ENCODE measurements at places on chromosomes 1 and 21. TPM values are rescaled to one million over a fixed set of nuclear protein-coding genes. Genes with fewer than 3 reads are reported as not detected.

GRCh38 chr1:101131239-101131843 is 105.5 kb upstream of the S1PR1 start:
- DNase-seq = no peak

DNA sequence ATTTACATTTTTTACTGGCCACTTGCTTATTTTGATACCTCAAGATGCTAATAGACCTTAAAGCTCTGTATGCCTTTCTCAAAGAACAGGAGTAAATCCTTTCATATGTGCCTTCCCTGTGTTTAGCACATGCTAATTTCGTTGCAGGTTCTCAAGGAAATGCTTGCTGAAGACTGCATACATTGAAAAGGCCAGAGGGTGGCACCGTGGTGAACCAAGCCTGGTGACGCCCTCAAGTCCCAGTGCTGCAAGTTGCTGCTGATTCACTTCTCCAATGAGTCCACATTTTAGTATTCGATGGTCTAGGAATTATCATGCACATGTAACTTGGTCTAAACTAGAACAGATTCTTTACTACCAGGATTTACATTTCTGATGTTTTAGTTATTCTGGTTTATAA is 94.1 kb downstream of the CLDN17 start:
- no peak for DNase-seq

DNA sequence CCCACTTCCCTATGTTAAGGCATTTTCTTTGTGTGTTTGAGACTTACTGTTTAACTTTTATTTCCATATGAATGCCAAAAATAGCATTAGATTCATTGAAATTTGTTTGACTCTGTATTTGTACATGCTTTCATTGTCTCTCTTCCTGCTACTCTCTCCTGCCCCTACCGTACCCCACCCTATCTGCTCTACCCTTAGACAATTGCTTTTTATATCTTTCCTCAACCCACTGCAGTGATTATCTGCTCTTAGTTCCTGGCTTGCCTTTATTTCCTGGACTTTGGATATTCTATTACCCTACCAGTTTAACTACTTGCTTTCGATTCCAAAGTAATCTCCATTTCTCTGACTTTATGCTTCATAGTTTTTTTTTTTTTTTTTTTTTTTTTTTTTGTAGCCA is 10.5 kb downstream of the RAVER2 start:
- DNase-seq = no peak

DNA sequence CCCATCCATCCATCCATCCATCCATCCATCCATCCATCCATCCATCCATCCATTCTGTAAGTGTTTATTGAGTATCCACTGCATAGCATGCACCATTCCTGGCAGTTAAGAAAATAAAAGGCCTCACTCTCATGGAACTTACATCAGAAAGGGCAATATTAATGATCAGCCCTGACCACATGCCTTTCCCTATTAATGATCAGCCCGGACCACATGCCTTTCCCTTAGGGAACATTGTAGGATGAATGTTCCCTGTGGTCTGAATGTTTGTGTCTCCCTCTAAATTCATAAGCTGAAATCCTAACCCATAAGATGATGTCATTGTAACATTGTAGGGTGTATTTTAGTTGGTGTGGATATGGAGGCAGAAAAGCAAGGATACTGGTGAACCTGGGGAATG is 365.8 kb downstream of the KIF26B start:
- DNase-seq = no peak

DNA sequence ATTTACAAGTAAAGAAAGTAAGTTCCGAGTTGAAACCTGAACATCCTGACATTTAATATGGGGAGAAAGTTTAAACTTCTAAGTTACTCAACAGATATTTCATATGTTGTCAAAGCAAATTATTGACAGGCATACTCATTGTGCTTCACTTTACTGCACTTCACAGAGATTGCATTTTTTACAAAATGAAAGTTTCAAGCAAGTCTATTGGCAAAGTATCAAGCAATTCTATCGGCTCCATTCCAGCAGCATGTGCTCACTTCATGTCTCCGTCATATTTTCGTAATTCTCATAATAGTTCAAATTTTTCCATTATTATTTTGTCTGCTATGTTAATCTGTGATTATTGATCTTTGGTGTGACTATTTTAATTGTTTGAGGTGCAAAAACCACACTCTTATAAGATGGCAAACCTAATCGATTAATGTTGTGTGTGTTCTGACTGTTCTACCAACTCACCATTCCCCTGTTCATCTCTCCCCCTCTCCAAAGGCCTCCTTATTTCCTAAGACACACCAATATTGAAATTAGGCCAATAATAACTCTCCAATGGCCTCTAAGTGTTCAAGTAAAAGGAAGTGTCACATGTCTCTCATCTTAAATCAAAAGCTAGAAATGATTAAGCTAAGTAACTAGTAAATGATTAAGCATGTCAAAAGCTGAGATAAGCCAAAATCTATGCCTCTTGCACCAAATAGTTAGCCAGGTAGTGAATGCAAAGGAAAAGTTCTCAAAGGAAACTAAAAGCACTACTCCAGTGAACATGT is 68.2 kb upstream of the BCL9 start:
- no peak for DNase-seq

DNA sequence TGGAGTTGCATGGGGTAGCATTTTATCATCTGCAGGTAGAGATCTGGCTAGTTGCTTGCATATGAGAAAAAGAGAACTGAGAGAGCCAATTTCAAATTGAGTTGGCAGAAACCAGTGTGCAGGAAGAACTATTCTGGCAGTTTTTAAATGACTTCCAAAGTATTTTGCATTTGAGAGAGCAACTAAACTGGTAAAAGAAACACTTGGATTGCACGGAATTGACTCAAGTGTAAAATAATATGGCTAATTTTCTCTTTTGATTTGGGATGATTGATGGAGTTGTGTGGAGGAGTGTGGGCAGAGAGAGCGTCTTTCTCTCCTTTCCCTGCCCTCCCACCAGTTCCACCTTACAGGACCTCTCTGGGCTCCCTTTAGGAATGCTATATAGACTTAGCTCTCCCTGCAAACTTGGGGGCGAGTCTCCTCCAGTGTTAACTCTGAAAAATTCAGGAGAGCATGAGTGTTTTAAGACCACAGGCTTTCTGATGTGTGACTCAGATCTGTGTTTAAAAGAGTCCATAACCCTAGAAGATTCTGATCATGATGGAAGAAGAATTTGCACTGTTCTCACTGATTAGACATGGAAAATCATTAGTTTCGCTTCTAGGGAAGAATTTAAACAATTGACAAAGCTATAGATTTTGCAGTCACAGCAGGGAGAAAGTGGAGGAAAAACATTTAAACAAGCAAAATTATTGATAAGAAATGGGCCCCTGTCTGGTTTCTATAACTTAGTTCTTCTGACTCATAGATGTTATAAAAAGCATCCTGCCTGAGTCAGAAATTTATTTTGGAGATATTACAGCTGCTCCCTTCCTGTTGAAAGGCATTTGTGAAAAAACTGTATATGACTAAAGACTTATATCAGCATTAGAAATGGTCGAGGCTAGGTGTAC is 24.9 kb upstream of the CTBS start:
- no peak for DNase-seq

GRCh38 chr1:7250597-7251453 is 465.6 kb downstream of the CAMTA1 start:
- DNase-seq = peak; percentile 24

GRCh38 chr1:54970901-54971300 is 9.5 kb upstream of the TMEM61 start:
- DNase-seq = no peak

DNA sequence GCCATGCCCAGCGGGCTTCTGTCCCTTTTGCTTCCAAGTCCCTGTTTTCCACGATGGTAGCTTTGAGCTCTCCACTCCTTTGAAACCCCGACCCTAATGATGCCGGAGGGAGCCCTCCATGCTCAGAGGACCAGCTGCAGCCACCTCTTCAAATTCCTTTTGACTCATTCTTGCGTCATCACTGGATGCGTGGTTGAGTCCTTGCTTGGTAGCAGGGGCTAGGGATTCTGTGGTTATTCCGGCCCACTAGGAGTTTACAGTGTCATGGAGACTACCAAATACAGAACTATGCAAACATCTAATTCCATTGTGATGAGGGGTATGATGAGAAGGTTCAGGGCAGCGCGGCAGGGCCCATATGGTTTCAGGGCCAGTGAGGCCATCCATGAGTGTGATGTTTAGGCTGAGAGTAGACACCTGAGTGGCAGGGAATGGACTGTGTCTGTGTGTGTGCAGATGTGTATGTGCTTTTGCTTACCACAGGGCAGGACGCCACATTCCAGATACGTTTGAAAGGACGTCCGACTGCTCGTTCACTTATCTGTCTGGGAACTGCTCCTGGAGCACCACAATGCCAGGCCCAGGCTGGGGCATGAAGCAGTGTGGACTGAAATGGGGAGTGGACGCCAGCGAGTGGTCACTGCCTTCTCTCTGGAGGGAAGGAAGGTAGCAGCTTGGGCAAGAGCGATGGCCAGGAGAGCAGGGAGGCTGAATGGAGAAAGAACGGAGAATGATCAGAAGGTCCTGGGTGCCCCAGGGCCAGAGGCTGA is 30.4 kb upstream of the ZBTB21 start:
- peak; percentile 46 for DNase-seq

- no peak for DNase-seq
These were observed 107.2 kb downstream of the C1orf21 start for GRCh38 chr1:184493987-184494388.

DNA sequence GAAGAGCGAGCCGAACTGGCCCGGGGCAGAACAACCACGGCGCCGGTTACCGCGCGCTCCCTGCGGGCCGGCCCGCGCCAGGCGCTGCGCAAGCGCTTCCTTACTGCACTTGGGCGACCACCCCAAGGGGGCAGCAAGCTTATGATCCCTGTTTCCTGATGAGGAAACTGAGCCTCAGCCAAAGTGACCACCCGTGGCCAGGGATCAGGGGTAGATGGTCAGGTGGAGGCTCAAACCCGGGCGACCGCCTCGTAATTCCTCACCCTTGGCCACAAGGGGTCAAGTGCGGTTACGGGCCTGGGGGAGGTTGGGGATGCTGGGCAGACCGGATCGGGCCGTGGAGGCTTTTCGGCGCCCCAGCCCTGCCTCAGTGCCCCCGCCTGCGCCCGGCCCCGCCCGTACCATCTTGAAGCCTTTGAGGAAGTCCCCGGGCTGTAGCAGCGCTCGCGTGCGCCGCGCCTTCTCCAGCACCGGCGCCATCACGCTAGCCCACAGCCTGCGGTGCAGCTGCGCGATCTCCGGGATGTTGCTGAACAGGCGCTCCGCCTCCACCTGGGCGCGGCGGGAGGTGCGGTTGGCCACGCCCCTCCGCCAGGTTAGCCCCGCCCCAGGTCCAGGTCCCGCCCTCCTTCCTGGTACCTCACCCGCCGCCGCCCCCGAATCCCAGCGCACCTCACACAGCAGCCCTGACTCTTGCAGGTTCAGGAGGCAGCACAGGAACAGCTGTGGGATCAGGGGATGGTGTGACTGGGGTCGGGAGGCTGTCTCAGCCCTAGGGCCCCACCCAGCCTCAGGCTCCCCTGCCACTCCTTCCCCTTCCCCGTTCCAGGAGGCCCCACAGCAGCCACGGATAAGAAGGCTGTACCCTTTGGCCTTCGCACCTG is 5.4 kb upstream of the TNFRSF25 start:
- DNase-seq = no peak

- DNase-seq = no peak
These were observed 6.3 kb downstream of the KIF17 start for GRCh38 chr1:20711285-20712214.

GRCh38 chr1:227921461-227922185 is 26.1 kb downstream of the WNT9A start:
- no peak for DNase-seq

GRCh38 chr1:39877231-39877778 is 6.0 kb downstream of the TRIT1 start:
- no peak for DNase-seq

- DNase-seq = no peak
These were observed 1285.8 kb upstream of the NCAM2 start for GRCh38 chr21:19712441-19712840.

DNA sequence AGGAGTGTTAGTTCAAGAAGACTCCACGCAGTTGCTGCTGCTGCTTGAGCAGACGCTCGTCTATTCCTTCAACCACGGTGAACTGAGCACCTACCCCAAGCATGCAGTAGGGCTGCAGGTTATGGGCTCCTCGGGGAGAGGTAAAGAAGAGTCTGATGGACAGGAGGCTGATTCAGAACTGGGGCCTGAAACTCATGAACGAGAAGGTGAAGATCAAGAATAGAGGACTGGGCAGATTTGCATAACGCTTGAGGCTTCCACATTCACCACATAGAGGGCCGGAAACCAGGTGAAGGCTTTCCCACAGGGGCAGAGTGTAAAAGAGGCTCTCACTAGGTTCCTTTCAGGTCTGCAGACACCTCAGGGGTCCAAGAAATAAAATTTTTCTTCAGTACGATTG is 9.1 kb downstream of the ABCA4 start:
- no peak for DNase-seq

DNA sequence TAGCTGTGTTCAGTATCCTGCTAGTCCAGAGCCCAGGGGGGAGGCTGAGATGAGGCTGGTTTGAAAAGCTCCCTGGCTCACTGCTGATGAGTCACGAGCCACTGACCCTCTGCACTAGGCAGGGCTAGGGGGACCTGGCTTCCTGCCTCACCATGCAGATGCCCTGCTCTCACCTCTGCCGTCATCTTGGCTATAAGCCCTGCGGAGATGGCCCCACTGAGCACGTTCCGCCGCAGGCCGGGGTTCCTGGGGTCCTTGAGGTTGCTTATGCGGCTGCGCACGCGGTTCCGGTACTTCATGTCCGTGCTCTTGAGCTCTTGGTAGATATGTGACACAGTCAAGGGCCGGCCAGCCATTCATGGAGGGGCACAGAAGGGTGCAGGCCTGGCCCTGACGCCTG is 24.1 kb upstream of the ZNF436 start:
- DNase-seq = peak; percentile 72

DNA sequence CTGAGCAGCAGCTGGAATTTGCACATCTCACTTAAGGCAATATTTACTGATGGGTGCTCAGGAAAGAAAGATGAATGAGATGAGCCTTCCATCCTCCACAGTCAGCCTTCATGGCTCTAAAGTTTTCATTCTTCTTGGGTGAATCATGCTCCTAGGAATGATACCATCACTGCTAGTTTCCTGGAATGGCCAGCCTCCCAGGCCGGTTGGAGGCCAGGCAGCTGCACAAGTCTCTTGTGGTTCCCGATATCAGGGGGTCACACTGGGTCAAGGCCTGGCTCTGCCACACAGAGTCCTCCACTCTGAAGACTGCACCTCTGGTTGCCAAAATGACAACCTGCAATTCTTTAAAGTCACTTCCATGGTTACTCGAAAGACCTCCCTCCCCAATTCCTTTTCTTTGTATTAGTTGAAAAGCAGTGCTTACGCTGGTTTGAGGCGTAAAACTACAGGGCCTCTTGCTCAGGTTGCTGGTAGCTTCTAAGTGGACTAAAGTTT is 46.2 kb upstream of the PALMD start:
- DNase-seq = no peak

DNA sequence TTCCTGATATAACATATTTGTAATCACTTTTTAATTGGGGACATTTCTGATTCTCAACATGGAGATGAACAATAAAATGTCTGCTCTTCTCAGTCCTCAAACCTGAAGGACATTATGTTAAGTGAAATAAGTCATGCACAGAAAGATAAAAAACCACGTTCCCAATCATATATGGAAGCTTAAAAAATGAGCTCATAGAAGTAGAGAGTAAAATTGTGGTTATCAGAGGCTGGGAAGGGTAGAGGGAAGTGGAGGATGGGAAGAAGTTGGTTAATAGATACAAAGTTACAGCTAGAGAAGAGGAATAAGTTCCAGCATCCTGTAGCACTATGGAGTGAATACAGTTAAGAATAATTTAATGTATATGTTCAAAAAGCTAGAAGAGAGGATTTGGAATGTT is 1.5 kb upstream of the CD48 start:
- no peak for DNase-seq

Gene LCE1B
- total RNA-seq = not detected

Gene CDK18
- total RNA-seq = 27.1 TPM

Gene NHLH1
- 1.0 TPM for total RNA-seq

Gene LCE2A
- not detected for total RNA-seq

Gene SYCP1
- total RNA-seq = not detected

Gene PADI2
- 1.9 TPM for total RNA-seq

Gene SLC9C2
- total RNA-seq = not detected

Gene TIE1
- total RNA-seq = 170 TPM

Data from upper lobe of left lung (tissue), 6 donors.